Activated naive CD4-positive, alpha-beta T cell (primary cell): ENCODE measurements at places on chromosomes 5 and 9.

DNA sequence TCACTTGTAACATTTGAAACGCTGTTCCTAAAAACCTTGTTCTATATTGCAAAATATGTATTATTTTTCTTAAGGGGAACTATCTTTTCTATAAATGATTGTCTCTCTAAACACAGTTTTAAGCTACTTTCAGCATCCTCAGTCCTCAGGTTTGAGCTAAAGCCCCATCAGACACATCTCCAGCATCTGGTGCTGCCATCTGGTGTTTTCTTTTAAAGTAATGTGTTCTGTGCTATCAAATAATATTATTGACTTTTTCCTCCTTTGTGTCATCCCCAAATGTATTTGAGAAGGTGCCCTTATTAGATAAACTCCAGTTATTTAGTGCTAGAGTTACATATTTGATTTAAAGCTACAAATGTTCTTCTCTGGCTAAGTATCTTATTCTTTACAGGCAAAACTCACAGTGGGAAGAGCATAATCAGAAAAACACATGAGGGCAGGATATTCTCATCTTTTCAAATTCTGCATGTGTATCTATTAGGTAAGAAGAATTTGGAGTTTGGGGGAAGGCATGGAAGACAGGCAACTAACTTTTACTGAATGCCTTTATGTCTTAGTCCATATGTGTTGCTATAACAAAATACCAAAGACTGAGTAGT is 27.5 kb downstream of the ZNF474 start:
- no peak for DNase-seq

DNA sequence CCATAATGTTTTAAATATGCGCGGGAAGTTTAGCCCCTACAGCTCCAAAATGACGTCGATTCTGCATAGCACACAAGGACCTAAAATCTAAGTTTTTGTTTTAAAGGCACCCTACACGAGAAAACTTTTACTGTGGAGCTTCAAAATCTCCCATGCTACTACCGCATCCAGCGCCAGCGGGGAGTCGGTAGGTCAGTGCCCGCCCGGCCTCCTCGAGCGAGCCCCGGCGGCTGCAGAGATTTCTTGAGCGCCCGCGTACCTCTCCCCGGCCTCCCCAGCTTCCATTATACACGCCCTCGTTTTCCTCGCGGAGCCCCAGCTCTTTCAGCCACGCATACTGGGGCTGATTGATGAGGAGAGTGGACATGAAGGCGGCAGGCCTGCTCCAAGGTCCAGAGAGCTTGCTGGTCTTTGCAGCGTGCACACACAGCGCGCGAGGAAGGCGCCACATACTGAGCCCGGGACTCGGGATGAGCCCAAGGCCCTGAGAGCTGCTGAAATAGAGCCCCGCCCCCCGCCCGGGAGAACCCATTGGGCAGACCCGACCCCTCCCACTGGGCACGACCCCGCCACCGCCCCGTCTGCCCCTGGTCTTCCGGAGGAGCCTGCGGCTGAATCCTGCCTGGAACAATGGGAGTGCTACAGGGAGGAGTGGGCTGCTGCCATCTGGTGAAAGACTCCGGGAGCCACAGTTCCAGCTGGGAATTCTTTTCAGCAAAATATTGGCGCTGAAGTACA is at the start of gene ALDH7A1:
ALDH7A1 (minus strand) TSS at position 472 of the 738 bp plus-strand sequence; CDS start at position 451, 21 bp downstream.
- peak; percentile 5 for DNase-seq

DNA sequence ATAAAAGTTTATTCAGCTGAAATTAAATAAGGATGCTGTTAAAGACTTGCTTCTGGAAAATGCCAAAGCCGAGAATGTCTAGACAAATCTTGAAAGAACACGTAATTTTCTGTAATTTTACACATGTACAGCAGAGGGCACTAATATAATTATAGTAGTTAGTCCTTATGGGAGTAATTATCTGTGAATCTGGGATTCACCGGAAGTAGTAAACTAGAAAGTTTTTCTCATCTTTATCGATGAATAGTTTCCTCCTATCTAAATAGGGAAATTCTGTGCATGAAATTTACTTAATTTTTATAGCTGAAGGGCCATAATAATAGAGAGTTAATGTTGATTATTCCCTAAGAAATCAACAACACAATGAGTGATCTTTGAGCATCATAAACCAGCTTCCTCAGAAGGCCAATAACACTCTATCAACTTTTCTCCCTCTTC is 18.4 kb upstream of the CNTLN start:
- no peak for DNase-seq

GRCh38 chr9:33414268-33414667 is 11.9 kb upstream of the AQP7 start:
- DNase-seq, result no peak

- DNase-seq, result no peak
Measured at GRCh38 chr5:16597946-16598694, 18.7 kb downstream of the RETREG1 start.

GRCh38 chr5:14773588-14773987 is 98.0 kb downstream of the ANKH start:
- DNase-seq, result no peak

GRCh38 chr5:139746691-139747582 is 48.7 kb upstream of the PSD2 start:
- peak; percentile 26 for DNase-seq

GRCh38 chr5:138989720-138990119 is 114.6 kb upstream of the LRRTM2 start:
- no peak for DNase-seq

GRCh38 chr9:120323125-120323524 is 256.8 kb downstream of the CDK5RAP2 start:
- no peak for DNase-seq

DNA sequence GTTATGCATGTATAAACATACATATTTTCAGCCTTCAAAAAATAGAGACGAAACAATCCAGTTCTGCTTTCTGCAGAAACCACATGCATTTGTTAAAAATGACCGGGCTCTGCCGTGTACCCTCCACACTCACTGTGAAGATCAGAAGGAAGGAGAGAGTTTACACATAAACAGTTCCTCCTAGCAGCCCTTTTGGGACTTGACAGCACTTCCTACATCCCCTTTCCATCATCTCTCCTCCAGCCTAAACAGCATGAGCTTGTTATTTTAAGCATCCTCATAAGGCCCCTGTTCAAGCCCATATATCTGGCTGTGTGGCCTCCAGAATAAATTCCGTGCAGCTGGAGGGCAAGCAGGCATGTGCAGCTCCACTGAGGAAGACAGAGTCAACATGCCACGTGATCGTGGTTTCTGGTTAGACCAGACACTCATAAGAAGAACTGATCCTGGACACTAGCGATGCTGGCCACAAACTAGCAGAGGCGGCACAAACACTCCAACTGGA is 42.2 kb downstream of the NIPAL4 start:
- no peak for DNase-seq

DNA sequence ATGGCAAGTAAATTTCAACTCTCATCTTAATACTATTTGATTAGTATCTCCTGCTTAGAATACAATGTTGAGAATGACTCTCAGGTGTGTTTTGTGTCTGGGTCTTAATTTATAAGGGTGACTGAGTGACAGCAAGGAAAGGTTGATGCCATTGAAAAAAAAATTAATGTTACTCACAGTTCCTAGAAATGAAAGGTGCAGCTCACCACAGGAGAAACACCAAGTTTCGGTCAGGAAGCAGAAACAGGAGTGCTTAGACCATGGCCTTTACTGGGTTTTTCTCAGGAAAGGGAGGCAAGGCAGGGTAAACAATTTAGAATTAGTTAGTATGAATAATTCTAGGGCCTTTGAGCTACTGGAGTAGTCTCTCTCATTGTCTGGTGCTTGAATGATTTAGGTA is 159.2 kb upstream of the C9orf72 start:
- DNase-seq, result no peak

- no peak for DNase-seq
Measured at GRCh38 chr9:71285191-71285656, 163.8 kb upstream of the TRPM3 start.

DNA sequence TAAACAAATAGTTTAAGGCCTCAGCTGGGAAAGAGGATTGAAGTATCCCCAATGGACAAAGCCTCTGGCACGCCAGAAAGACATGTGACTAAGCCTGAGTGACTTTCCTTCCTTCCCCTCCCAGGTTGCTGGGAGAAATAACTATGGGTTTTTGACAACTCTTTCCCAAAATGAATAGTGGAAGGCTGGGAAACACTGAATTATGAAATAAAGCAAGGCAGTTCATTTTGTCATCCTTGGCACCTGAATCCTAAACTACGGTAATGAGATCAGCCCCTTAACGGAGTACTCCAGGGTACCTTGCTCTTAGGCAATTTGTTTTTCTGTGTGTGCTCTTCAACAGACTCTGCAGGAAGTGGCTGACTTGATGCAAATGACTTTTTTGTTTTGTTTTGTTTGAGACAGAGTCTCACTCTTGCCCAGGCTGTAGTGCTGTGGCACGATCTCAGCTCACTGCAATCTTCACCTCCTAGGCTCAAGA is 75.2 kb downstream of the LMNB1 start:
- no peak for DNase-seq

- no peak for DNase-seq
Measured at GRCh38 chr9:21281275-21281674, 23.8 kb downstream of the IFNA5 start.

GRCh38 chr9:115204904-115205453 is 87.0 kb upstream of the TNC start:
- DNase-seq, result no peak

DNA sequence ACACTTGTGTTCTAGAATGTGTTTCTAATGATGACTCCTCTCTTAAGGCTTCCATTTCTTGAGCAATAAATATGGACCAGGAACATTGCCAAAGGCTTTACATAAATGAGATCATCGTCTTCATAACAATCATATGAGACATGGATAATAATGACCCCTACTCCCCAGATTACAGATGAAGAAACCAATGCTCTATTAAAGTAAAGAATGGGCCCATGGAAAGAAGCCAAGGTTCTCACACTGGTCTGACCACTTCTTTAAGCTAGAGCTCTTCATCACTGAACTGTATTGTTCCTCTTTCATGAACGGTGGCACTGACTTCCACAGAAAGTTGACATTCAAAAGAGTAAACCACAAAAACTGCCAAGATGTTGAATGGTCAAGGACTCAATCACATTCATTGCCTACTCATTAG is 65.3 kb downstream of the MARCHF3 start:
- no peak for DNase-seq

- DNase-seq, result no peak
Measured at GRCh38 chr5:79853676-79854418, 137.2 kb downstream of the MTX3 start.

- DNase-seq, result peak; percentile 25
Measured at GRCh38 chr9:127418037-127418471, 6.1 kb upstream of the ZNF79 start.

DNA sequence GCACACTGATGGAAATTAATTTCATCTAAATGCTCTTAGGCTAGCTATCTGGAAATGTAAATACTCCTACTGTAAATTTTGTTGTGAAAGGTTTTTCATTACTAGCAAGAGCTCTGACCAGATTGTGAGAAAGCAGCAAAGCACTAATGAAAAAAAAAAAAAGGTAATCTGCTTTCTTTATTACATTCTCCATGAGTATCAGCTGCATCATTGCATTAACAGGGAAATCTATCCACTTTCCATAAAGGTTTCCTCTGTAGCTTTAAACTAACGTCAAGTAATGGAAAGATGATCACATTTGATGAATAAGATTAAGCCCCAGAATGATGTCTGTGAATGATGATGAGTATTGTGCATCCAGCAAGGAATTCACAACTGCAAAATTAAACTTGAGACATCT is 790.6 kb upstream of the TYRP1 start:
- DNase-seq, result no peak

- no peak for DNase-seq
Measured at GRCh38 chr5:175715627-175716522, 58.0 kb downstream of the HRH2 start.

- DNase-seq, result no peak
Measured at GRCh38 chr9:120882935-120883607, 6.1 kb upstream of the PHF19 start.

- no peak for DNase-seq
Measured at GRCh38 chr9:129108805-129109536, 1.6 kb downstream of the CRAT start.

- DNase-seq, result no peak
Measured at GRCh38 chr9:69759021-69759420, 790 bp downstream of the PTAR1 start.

- DNase-seq, result peak; percentile 48
Measured at GRCh38 chr5:111224561-111225345, 569 bp downstream of the CAMK4 start.

DNA sequence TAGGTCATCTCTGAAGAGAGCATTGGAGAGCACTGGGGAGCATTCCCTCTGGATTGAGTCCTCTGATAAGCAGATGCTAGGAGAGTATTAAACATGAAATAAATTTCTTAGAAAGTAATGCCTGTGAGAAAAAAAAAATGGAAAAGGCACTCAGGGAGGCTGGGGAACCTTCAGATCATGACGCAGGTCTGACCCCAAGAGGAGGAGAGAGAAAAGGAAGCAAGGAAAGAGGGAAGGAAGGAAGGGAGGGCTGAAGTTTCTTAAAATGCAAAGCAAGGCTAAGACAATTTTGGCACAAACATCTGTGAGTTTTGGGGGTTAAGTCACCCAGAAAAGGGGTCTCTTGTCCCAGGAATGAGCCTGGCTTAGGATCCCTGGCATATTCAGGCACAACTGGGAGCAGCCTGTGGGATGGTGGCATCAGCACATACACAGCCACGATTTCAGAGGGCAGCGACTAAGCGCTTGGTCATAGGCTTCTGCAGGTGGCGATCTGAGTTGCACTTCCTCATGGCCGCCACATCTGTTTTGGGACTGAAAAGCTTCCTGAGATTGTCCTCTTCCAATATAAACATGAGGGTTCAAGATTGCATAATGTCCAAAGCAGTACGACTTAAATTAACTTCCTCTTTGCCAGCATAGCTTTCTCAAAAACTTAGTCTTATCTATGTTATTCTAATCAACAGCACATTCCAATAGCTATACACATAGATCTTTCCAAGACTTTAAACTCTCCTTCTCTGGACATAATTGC is 692.7 kb downstream of the DNAH5 start:
- no peak for DNase-seq

GRCh38 chr5:118956727-118957126 is 31.6 kb downstream of the DTWD2 start:
- no peak for DNase-seq

DNA sequence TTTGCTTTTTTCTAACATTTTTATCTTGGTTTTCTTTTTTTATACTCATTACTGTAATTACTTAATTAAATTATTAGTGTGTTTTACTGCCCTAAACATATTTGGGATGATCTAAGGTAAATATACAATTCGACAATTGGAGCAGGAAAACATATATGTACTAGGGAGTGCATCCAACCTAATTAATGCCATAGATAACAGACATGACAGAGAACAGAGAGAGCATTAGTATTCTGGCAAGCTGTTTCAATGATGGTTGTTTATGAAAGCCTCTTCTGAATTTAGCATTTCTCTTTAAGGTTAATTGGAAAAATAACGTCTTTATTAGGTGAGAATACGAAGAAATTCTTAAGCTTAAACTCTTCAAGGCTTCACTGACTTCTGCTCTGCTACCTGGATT is 300.1 kb upstream of the PRR16 start:
- no peak for DNase-seq

DNA sequence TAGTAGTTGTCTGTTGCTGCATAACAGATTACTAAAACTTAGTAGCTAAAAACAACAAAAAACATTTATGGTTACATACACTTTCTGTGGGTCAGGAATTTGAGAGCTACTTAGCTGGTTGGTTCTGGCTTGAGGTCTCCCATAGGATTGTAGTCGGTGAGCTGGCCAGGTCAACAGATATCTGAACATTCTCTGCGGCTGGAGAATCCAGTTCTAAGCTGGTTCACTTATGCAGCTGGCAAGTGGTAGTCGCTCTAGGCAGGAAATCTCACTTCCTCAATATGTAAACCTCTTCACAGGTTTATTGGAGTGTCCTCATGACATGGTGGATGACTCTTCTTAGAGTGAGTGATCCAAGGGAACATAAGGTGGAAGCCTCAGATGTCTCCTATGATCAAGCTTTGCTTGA is 65.7 kb upstream of the TNFAIP8 start:
- no peak for DNase-seq
